Lower leg skin (tissue), 4 donors: ENCODE measurements at places on chromosomes 7 and 10. TPM values are rescaled to one million over a fixed set of nuclear protein-coding genes. Genes with fewer than 3 reads are reported as not detected.

Gene PFKFB3
- 74.2 TPM for total RNA-seq

GRCh38 chr10:6119962-6120361 lies 31.1 kb downstream of the RBM17 start:
- DNase-seq: peak; percentile 59

Gene TAS2R3
- total RNA-seq: 0.46 TPM

Gene AGR3
- 2.0 TPM for total RNA-seq

DNA sequence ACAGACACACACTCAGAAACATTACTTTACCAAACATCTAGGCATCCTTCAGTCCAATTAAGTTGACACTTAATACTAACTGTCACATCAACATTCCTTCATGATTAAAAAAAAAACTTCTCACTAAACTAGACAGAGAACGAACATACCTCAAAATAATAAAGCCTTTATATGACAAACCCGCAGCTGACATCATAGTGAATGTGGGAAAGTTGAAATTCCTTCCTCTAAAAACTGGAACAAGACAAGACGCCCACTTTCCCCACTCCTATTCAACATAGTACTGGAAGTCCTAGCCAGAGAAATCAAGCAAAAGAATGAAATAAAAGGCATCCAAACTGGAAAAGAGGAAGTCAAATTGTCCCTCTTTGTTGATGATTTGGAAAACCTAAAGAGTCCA lies 96.9 kb upstream of the PPP1R9A start:
- DNase-seq: no peak

DNA sequence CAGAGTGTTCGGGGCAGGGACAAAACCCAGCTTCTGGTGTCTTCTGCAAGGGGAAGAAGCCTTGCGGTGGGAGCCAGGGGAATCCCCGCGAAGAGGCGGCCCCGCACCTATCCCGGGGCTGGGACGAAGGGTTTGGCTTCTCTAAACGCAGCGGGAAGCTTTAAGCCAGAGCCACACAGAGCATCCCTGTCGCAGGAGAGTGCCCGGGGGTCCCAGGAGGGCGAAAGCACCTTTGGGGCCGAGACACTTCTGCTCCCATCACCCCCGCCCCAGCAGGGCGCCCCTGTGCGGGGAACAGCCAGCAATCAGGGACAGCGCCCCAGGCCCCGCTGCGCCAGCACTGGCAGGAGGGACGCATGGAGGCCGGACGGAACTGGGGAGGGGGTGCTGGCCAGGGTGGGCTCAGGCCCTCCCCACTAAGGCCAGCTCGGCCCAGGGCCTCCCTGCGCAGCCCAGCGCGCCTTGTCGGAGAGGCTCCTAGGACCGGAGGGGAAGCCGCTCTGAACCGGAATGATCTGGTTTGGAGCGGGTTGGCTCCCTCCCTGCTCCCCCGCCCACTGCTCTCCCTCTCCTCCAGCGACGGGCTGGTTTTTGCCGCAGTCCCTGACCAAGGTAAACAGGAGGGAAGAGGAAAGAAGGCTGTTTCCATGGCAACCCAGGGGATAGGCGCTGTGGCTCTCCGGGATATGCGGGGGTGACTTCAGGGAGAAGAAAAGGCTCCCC lies 63.9 kb downstream of the TMEM209 start:
- peak; percentile 90 for DNase-seq

- DNase-seq: no peak
Observed at GRCh38 chr7:31690935-31691334, 3.9 kb downstream of the PPP1R17 start.

DNA sequence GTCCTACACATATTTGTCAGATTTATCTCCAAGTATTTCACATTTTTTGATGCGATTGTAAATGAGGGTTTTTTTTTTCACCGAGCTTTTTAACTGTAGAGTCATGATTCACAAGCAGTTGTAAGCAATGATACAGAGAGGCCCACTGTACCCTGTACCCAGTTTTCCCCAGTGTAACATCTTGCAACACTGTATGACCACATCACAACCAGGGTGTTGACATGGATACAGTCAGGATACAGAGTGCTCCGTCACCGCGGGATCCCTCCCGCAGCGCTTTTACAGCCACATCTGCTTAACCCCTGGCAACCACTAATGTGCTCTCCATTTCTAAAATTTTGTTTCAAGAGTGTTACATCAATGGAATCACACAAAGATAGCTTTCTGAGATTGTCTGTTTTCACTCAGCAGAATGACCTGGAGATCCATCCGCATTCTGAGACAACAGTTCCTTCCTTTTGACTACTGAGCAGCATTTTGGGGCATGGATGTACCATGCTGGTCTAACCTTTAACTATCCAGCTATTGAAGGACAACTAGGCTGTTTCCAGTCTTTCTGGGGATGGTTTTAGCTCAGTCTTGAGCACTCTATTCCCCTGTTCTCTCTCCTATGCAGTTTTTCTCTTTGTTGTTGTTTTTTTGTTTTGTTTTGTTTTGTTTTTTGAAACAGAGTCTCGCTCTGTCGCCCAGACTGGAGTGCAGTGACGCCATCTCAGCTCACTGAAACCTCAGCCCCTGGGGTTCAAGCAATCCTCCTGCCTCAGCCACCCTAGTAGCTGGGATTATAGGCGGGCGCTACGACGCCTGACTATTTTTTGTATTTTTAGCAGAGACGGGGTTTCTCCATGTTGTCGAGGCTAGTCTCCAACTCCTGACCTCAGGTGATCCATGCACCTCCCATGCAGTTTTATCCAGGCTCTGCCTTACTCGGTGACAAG lies 25.9 kb downstream of the GPRIN2 start:
- DNase-seq: peak; percentile 86

DNA sequence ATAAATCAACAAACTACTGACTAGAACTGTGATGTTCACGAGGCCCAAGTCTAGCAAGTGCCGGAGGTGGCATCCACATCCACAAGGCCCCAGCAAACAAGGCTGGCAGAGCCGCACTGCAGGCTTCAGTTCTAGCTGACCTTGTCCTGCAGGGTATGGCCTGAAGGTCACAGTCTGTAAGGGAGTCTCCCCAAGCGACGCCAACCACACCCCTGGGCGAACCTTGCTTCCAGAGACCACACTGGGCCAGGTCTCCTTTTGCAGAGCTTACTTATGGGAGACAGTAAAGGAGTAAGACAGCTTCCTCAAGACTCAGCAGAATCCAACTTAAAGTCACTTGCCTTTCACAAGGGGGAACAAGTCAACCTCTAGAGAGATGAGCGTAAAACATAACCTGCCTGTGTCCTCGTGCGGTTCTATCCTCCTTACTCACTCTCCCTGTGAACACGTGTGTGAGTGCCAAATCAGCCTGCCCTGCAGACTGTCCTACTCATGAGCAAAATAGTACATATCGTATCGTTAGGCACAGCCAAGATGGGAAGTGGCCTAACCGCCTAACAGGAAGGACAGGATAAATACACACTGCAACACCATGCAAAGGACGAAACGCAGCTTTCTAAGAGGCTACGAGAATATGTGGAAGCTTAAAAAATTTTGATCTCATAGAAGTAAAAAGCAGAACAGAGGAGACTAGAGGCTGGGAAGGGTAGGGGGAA lies 22.7 kb downstream of the FAM53B start:
- no peak for DNase-seq

DNA sequence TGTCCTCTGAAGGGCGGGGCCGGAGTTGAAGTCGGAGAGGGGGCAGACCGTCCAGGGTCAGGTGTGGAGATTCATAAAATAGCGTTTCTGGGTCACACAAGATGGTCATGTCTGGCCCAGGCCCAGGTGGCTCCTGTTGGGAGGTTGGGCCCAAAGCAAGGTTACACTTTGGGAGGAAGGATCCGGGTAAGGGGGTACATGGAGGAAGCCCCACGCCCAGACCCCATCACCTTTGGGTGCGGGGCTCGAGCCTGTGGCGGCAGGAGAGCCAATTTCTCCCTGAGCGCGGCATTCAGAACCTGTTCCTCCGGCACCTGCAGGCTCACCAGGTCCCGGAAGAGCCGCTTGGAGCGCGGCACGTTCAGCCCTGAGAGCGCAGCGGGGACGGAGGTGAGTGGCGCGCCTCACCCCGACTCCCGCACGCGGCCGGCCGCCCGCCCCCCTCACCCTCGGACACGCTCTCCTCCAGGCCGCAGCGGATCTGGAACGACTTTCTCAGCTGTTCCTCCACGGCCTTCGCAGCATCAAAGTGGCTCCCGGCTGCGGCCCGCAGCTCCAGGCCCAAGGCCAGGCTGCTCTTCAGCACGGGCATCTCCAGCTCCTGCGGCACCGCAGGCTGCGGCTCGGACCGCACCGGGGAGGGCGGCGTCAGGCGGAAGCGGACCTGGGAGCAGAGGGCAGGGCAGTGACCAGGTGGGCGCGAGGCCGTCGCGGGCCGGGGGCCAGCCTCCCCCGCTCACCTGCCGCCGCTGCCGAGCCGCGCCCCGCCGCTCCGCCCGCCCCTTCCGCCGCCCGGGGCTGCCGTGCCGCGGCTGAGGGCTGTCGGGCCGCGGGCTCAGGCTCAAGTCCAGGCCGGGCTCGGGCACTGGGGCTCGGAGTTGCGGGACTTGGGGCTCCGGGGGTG lies 644 bp downstream of the PPP1R35 start:
- DNase-seq: no peak

DNA sequence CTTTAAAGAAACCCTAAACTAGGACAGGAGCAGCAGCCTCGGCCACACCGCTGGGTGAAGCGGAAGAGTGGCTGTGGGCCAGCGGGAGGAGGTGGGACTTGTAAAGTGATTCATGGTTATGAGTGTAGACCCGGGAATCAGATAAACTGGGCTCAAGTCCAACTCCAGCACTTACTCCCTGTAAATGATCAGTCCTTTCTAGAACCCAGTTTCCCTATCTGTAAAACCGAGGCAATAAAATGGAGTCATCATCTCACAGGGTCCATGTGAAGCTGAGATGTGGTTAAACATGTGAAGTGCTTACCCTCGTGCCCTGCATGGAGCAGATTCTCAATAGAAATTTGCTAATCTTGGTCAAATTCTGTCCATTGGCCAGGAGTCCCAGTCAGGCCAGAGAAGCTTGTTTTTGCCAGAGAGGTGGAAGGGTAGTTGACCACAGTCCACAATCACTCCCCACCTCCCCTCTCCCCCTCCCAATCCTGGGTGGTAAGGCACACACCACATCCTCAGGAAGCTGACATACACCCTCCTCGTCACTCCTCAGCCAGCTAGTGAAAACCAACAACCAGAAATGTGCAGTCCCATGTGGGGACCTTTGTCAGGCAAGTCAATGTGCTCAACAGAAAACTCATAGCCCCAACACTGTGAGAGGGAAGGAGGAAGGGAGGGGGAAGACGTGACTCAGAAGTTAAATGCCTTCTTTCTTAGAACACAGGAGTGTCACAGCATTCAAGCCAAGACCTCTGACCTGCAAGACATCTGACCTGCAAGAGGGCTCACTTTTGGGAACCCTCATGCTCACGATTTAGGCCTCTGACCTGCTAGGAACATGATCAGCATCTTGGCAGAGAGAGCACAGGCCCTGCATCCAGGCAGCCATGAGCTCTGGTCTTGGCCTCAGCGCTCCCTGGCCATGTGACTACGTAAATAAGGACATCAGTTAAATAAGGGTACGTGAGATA lies 145.1 kb downstream of the PLXNA4 start:
- no peak for DNase-seq

Gene SAP25
- not detected for total RNA-seq

GRCh38 chr10:13775786-13776775 lies 189.3 kb downstream of the PRPF18 start:
- no peak for DNase-seq

DNA sequence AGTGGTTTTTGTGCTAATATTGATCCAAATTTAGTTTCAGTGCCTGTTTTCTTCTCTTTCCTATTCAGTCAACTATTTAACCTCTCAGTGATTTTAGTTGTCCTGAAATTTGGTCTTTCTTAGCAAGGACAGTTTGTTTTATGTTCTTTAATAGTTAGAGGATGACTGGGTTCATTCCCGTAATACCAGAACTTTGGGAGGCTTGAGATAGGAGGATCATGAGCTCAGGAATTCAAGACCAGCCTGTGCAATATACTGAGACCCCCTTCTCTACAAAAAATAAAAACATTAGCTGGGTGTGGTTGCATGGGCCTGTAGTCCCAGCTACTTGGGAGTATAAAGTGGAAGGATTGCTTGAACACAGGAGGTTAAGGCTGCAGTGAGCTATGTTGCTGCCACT lies 148.3 kb downstream of the EXOC4 start:
- no peak for DNase-seq

- DNase-seq: no peak
Observed at GRCh38 chr7:82429408-82429807, 14.2 kb downstream of the CACNA2D1 start.

DNA sequence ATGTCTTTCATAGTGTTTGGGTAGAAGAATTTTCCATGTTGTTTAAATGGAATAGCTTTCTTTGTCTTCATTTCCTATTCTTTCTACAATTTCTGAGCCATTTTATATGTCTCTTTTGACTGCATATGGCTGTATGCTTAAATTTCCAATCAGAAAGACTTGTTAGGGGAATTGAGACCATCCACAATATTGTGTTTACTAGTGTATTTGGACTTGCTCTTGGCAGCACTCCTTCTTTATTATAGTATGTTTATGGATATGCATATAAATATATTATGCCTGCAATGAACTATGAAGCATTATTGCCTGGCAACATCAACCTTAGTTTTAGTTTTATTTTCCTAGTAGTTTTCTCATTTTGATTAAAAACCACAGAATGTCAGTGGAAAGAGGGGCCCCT lies 92.7 kb downstream of the NRG3 start:
- DNase-seq: no peak

- no peak for DNase-seq
Observed at GRCh38 chr10:13555884-13556510, 27.2 kb upstream of the BEND7 start.

DNA sequence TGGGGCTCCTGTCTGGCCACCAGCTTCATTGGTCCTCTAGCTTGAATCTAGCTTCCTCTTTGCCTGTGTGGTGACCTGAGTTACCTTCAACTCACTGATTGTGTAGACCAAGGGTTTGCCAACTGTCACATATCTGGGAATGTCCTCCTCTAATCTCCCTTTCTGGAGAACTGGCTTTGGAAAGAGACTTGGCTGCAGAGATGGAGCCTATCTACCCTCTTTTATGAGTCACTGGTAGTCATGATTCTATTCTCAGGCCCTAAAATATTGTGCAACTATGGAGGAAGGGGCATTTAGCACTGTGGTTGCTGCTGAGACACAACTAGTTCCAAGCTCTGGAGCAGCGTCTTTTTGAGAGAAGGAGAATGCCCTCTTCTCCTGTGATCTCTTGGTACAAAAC lies 691.3 kb downstream of the KCNMA1 start:
- DNase-seq: no peak

- no peak for DNase-seq
Observed at GRCh38 chr10:107826171-107826570, 661.7 kb upstream of the SORCS1 start.

Gene IRF5
- 15.5 TPM for total RNA-seq

- DNase-seq: no peak
Observed at GRCh38 chr7:8434290-8435002, 1.0 kb downstream of the NXPH1 start.
